ENCODE measurements at places on chromosomes 6 and 20.

DNA sequence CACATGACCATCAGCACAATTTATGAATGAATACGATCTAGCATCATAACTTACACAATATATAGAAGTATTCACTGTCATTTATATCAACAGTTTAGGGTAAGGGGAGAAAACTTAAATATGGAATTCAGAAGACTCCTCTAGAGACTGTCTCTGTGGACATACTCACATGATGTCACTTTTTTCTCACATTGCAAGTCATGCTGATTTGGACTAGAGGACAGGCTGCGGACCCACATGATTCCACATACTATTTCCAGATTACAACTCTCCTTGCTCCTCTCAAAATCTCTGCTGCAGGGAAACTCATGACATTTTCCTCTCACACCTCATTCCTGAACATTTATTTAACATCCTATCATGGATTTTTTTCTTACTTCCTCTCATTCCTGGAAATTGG lies 13.4 kb downstream of the CRISP1 start:
- DNase-seq: no peak

DNA sequence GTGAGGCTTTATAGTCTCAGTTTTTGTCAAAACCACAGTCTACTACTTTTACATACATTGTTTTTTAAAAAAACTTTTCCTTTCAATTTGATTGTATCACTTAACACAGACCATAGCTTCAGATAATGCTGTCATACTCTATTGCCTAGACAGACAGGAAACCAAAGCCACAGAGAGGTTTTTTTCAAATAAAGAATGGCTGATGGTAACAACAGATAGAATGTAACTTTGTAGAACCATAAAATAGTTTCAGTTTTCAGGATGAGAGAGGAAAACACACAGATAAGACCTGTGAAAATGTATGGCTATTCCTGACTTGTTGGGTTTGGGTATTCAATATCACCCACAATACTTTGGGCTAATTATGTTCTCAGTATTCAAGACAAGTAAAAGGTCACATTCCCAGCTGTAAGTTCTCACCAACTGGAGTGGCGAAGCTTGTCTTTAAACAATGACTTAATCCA lies 94.0 kb downstream of the ADGRG6 start:
- DNase-seq: no peak

DNA sequence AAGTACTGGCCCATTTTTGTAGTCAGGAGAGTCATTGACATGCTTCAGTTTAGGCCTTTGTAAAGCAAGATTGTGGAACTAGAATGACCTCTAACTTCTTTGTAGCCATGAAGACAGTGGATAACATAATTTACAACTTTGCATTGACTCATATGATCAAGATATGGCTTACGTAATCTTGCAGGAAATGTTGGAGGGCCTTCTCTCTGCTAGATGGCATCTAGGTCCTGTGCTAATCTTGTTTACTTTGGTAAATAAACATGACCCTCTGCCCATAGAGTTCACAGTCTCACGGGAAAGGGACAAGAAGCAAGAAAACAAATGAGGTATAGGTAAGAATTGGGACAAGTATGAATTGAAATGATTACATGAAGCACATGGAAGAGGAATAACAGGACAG lies 355.2 kb upstream of the ARID1B start:
- no peak for DNase-seq

GRCh38 chr6:110296241-110297025 lies 61.7 kb downstream of the METTL24 start:
- DNase-seq: no peak

- DNase-seq: no peak
Measured at GRCh38 chr20:47705497-47705856, 79.8 kb downstream of the SULF2 start.

GRCh38 chr6:31068669-31069340 lies 43.6 kb downstream of the C6orf15 start:
- DNase-seq: no peak

DNA sequence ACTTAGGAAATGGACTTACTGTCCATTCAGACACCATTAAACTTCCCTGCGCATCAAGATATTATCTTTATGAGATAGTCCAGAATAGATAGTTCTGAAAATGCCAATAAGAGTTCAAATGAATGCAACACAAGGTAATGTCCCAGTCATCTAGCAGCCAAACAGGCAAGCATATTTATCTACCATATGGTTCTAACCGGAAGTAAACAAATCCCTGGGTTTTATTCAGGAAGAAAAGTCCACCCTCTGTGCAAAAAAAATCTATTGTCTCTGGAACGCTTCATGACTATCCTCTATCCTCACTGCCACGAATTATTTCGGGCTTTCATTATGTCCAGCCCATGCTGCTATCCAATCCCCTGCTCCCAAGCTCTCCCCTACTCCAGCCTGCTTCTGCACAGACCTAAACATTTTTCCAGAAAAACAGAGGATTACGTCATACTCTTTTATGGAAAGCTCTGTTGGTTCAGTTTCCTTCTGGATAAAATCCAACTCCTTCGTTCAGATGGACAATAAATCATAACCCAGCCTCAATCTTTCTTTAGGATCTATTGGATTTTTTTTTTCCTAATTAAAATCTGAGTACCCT lies 11.4 kb downstream of the PPIL6 start:
- no peak for DNase-seq

- DNase-seq: no peak
Measured at GRCh38 chr6:52543729-52544601, 32.9 kb downstream of the TRAM2 start.

DNA sequence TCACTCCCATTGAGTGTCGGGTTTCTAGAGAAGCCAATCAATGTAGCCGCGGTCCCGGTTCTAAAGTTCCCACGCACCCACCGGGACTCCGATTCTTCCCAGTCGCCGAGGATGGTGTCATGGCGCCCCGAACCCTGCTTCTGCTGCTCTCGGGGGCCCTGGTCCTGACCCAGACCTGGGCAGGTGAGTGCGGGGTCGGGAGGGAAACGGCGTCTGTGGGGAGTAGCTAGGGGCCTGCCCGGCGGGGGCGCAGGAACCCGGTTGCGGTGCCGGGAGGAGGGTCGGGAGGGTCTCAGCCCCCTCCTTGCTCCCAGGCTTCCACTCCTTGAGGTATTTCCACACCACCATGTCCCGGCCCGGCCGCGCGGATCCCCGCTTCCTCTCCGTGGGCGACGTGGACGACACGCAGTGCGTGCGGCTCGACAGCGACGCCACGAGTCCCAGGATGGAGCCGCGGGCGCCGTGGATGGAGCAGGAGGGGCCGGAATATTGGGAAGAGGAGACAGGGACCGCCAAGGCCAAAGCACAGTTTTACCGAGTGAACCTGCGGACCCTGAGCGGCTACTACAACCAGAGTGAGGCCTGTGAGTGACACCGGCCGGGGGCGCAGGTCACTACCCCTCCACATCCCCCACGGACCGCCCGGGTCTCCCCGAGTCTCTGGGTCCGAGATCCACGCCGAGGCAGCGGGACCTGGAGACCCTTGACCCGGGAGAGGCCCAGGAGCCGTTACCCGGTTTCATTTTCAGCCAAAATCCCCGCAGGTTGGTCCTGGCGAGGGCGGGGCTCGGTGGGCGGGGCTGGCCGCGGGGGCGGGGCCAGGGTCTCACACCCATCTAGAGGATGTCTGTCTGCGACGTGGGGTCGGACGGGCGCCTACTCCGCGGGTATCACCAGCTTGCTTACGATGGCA lies 35.2 kb upstream of the HLA-G start:
- no peak for DNase-seq

DNA sequence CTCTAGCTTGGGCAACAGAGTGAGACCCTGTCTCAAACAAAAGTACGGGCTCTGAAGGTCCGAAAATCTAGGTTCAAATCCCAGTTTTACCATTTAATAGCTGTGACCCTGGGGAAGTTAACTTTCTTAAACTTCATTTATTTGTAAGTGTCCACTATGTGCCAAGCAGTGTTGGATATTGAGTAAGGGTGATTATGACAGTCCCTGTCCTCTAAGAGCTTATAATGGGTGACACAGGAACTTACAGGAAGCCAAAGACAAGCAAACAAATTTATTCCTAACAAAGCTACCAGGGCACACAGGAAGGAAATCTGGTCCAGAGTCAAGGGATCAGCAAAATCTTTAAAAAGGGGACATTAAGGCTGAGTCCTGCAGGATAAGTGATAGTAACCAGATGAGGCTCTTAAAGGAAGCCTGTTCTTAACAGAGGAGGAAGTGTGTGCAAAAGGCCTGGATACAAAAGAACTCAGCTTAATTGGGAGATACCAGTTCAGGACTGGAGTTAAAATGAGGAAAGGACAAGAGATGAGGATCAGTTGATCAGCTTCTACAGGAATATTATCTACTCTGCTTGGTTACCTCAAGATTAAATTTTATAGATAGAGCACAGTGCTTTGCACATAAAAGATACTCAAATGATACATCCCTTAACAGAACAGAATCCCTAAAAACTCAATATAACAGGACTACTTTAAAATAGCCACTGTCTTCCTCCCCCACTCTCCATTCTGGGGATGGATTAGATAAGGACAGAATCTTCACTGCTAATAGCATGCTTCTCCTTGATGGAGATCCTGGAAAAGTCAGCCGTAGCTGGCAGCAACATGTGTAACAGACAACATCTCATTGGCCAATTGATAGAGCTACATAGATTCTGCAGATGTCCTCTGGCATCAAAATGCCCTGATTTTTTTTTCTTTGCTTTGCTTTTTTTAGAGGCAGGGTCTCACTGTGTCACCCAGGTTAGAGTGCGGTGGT lies 6.1 kb downstream of the SNX3 start:
- DNase-seq: no peak

DNA sequence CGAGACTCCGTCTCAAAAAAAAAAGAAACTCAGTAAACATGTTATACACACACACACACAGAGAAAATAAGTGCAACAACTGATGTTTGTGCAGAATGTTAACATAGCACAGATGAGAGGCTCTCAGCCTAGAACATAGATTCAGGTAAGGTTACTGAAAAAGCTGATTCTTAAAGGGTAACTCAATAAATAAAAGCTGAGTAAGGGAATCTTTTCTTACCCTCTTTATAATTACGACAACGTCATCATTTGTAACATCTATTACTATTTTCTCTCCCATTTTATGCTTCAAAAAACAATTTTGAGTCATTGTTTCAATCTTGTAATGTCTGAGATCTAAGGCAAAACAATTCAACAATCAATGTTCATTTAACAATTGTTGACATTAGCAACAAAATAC lies 644.8 kb downstream of the RFPL4B start:
- no peak for DNase-seq

GRCh38 chr6:142763205-142763604 lies 181.8 kb downstream of the HIVEP2 start:
- no peak for DNase-seq

- DNase-seq: no peak
Measured at GRCh38 chr6:82385961-82386360, 22.3 kb downstream of the TPBG start.

DNA sequence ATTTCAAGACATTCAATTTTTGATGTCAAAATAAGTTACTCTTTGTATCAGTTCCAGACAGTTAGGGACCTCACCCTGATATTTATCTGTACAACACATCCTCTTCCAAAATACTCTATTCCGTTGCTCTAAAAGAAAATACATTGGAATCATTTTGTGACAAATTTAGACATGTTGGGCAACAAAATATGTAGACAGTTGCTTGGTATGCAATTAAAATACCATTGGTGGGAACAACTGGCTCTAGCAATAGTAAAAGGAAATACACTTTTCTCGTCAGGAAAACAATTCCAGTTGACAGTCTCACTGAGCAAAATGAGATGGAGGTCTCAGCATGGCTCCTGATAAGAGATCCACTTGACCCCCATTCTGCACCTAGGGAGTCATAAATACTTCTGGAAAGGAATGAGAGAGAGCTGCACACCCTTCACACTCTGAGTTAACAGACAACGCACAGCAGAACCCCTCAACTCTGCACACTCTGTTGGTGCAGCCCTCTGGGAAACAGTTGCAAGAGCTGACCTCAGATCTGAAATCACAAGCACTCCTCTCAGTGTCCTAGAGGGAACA lies 171.3 kb upstream of the NT5E start:
- no peak for DNase-seq

GRCh38 chr20:58636983-58637421 lies 14.1 kb upstream of the STX16 start:
- DNase-seq: no peak

- no peak for DNase-seq
Measured at GRCh38 chr6:136226027-136226673, 24.0 kb downstream of the MTFR2 start.

GRCh38 chr20:49419785-49420184 lies 62.7 kb downstream of the KCNB1 start:
- no peak for DNase-seq

GRCh38 chr6:33812669-33813068 lies 8.9 kb upstream of the MLN start:
- DNase-seq: no peak

- no peak for DNase-seq
Measured at GRCh38 chr6:33672808-33673207, 38.7 kb downstream of the UQCC2 start.

DNA sequence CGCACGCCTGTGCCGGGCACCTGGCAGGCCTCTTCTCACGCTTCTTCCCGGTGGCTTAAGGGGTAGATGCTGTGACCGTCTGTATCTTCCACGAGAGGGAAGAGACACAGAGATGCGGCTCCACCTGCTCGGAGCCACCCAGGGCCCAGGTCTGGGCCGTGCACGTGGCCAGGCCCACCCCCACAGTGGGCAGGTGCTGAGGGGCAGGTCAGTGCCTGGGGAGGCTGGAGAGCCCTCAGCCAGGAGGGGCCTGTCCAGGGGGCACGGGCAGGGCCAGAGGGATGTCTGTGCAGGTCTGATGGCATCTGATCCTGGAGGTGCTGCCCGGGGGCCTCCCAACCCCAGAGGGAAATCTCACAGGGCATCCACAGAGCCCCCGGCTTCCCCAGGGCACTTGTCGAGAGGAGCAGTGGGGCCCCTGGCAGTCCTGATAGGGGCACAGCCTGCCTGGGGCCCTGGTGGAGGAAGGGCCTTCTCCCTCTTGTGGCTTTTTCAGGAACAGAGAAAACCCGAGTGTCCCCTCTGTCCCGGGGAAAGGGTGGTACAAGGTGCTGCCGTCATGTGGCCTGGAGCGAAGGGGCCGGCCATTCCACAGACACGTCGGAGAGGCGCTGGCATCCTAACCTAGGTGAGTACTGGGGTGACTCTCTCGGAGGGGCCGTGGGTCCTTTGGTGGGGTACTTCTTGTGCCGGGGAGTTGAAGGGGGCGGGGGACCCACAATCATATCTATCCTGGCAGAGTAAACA lies 50.2 kb upstream of the CHRNA4 start:
- no peak for DNase-seq

DNA sequence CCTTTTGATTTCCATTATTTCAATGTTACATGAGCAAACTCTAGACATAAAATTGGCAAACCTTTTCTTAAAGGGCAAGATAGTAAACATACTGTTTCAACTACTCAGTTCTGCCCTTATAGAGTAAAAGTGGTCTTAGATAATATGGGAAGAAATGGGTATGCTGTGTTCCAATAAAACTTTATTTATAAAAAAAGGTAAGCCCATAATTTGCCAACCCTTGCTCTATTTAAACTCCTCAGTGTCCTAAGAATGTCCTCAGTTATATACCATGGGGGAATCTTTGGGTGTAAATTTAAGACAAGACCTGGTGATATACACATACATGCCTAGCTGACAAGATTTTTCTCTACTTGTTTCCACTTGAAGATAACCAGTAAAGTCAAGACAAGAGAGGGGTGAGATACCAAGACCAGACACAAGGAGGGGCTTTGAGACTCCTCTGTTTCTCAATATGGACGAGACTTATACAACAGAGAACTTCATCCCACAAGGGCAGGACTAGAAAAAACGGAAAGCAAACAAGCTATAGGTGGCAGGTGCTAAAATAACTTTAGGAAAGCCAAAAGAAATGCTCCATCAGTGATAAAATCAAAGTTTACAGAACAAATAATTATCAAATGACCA lies 10.5 kb downstream of the SNX3 start:
- DNase-seq: no peak
